ENCODE measurements at places on chromosomes 12 and 14.

GRCh38 chr12:68530965-68531364, 79.7 kb upstream of the RAP1B start:
- peak; percentile 7 for DNase-seq

GRCh38 chr14:74804219-74804825, 41.2 kb downstream of the YLPM1 start:
- DNase-seq = no peak

DNA sequence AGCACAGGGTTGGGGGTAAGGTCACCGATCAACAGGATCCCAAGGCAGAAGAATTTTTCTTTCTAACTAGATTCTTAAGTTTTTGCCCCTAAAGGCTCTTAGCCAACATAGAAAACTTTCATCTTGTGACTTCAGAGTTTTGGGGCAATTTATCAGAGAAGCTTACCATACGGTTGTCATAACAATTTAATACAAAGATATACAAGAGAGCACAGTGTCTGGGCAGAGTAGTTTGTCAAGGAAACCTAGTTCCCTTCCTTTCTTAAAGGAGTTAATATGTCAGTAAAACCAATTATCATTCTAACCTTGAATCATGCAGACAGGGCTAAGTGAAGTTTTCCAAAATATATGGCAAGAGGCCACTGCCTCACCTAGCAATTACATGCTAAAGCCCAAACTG, 18.4 kb downstream of the NR2C1 start:
- no peak for DNase-seq

DNA sequence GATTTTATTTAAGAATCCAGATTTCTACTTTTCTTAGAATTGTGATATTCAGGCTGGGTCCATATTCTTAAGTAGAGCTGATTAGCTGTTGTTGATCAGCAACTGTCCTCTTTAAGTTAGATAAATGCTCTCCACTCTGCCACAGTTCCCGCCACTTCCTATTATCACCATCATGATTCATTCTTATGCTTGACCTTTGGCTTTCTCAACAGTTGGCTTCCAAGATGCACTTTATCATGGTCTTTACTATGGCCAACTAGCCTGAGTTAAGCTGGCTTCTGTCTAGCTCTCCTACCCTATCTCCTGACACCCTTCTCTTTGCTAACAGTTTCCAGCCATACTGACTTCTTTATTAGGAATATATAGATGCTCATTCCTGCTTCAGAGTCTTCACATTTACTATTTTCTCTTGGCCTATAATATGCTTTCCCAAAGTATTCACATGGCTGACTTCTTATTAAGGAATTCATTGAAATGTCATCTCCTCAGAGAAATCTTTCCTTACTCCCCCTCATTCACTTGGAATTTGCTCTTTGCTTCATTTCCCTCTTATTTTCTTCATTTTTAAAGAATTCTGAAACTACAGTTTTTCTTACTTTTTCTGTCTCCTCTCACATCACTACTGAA, 149.0 kb upstream of the IGF1 start:
- DNase-seq = no peak

DNA sequence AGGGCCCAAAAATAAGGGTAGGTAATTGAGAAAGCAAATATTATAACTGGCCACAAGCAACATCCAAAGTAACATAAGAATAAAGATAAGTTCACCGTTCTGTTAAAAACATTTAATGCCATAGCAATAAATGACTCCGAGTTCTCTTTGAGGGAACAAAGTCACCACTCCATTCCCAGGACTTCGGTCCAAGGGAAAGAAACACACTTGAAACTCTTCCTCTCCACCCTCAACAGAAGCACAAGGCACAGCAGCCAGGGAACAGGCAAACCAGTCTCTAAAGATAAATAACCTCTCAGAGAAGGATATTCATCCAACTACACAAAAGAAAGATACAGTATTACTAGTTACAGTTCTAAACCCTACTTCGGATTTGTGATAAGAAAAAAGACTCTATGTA, 2.5 kb downstream of the SETD3 start:
- DNase-seq = no peak

DNA sequence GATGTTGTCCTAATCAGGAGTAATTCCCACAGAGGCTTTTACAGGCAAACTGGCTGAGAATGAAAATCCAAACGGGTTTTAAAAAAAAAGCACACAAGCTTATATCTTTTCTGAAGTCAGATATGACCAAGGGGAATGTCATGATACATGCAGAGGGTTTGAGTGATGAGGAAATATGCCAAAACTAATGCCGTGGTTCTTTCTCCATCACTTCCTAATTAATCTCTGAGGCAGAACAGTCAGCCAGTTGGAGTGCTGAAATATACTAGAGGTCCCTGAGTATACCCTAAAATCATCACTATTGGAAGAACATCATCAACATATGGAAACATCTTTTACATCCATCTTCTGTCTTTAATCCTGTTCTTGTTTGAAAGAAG, 160.8 kb upstream of the FAR2 start:
- DNase-seq = no peak

- DNase-seq = no peak
These were observed 666 bp downstream of the FMNL3 start for GRCh38 chr12:49706351-49707127.

DNA sequence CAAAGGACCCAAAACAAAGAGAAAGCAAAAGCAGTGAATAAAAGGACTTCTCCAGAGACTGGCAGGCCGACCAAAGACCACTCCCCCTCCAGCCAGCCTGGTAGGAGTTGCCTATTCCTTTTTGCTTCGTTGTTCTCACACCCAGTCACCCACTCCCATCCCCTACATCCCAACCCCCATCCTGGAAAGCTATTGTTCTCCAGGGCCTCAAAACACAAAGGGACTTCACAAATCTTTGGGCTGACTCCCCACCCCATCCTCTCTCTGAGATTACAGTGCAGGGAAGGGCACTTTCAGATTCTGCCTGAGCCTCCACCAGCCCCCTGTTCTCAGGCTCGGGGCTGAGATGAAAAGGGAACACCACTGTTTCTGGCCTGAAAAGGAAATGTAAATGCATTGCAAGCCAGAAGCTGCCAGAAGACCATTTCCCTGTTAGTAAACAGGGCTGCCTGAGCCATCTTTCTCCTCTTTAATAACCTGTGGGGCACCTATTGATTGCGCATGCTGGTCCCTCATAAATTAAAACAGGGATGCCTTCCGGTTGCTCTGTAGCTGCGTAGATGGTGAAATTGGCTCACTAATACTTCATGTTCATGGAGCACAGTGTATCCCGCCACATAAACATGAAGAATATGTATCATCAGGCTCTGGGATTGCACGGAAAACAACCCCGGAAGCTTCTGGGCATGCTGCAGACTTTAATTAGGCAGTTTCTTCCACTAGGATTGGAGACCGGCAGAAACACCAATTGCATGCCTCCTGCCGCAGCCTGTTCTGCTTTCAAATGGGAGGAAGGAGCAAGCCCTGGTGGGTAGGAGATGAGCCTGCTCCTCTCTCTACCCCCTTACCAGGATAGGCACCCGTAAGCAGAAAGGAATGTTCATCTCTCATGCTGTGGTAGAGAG, 130.3 kb upstream of the FUT8 start:
- no peak for DNase-seq

DNA sequence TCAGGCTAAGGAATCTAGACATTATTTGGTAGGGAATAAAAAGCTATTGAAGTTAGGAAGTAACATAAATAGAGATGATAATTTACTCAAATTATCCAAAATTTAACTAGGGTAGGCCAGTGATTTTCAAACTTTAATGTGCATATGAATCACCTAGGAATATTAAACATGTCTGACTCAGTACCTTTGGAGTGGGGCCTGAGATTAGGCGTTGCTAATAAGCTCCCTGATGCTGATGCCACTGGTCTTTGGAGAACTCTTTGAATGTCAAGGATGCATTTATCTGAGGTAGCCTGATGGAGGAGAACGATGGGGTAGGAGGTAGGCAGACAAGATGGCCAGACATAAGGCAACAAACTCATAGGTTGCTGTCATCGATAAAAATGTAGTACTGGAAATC, 33.2 kb downstream of the EFCAB11 start:
- DNase-seq = no peak

DNA sequence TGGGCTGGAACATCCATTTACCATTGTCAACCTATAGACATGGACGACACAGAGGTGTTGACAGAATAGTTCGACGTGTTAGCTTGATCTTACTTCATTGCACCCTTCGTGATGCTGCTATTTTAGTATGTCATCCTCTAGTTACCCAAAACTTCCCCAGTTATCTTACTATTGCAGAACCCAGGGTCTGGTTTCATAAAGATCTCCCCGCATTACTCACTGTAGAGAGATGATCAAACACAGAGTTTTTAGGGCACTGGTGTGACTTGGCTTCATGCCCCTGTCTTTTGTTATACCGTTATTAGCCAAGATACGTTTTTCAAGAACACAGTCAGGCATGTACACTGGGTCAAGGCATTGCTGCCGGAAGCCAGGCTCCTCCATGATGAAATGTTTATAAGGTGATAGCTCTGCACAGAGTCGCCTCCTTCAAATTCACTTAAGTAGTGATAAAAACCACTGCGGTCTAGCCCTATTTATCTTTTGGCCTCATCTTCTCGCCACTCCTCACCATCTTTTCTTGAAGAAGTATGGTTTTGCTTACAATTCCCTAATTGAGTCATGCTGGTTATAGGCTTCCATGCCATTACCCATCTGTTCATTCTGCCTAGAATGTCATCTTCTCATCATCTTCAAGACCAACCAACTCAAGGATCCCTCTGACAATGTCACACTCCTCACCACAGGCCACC, 1127.9 kb downstream of the VRK1 start:
- no peak for DNase-seq

DNA sequence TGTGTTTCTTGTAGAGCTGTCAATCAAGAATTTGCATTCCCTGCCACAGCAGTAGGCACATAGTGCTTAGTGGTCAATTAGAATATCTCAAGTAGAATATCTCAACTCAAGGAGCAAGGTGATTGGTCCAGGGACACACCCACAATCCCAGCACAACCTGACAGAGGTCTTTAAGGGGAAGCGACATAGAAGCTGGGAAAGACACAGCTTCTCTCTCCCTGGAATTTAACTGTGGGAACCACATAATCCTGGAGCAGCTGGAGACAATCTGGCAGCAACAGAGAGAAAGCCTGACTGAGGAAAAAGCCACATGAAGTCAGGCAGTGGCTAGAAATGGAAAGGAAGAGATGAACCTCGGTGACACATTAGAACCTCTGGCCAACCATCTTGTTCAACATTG, 85.7 kb upstream of the LMO3 start:
- no peak for DNase-seq

DNA sequence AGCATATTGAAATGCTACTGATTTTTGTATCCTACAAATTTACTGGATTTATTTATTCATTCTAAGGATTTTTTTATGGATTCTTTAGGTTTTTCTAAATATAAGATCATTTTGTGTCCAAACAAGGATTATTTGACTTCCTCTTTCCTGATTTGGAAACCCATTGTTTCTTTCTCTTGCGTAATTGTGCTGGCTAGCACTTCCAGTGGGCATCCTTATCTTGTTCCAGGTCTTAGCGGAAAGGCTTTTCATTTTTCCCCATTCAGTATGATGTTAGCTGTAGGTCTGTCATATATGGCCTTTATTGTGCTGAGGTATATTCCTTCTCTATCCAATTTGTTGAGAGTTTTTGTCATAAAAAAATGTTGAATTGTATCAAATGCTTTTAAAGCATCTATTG, 57.2 kb upstream of the RHOJ start:
- no peak for DNase-seq

- DNase-seq = no peak
These were observed 130.6 kb downstream of the MON2 start for GRCh38 chr12:62597253-62597652.

- DNase-seq = no peak
These were observed 4.3 kb upstream of the NIN start for GRCh38 chr14:50835280-50835679.

GRCh38 chr14:104221071-104221625, 82.8 kb downstream of the KIF26A start:
- DNase-seq = no peak

DNA sequence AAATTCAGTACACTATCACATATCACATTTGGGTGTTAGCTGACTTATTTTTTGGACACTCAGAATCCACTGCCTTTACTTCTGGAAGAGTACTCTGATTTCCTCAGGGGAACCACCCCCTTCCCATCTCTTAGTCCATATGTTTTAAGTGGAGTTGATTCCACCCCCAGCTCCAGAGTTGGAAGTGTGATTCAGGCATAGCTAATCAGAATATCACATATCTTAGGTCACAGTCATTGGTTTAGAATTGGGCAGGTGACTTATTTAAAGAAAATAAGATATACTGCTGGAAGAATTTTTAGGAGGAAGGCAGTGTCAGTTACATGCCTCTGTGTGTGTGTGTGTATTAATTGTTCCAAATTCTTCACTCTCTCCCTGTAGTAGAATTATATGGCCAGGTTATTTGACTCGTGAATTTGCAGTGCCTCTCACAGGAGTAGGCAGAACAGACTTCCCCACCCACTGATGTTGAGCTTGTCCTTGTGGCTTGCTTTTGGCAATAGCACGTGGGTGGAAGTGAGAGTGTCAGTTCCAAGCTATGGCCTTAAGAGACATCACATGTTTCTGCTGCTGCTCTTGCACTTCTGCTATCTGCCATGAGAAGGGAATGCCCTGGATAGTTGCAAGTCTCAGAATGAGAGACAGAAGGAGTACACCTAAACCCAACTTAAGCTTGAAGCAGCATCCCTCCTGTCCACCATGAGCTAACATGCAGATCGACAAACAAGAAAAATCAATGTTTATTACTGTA, 6.4 kb upstream of the GAS2L3 start:
- DNase-seq = no peak

DNA sequence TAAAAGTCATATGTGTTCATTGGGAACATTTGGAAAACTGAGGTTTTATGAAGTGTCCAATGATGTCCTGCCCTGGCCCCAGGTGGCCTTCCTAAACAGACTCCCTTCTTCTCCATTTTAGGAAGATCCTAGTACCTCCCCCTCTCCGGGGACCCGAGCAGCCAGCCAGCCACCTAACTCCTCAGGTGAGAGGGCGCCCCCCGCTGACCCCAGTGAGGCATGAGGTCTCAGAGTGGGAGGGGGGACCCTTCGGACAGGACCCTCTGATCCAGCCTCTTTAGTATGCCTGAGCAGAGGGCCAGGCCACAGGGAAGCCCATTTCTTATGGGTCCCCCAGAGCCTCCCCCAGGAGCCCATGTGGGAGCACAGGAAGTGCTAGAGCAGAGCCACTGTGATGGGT, 23.7 kb downstream of the DEGS2 start:
- DNase-seq = no peak

GRCh38 chr14:106062502-106063272, 536.3 kb downstream of the TMEM121 start:
- DNase-seq = no peak

- DNase-seq = no peak
These were observed 13.8 kb downstream of the RCOR1 start for GRCh38 chr14:102606296-102606695.

- DNase-seq = no peak
These were observed 110.5 kb upstream of the FUT8 start for GRCh38 chr14:65301862-65302539.

GRCh38 chr14:53949201-53949600, 7.4 kb downstream of the BMP4 start:
- DNase-seq = no peak

DNA sequence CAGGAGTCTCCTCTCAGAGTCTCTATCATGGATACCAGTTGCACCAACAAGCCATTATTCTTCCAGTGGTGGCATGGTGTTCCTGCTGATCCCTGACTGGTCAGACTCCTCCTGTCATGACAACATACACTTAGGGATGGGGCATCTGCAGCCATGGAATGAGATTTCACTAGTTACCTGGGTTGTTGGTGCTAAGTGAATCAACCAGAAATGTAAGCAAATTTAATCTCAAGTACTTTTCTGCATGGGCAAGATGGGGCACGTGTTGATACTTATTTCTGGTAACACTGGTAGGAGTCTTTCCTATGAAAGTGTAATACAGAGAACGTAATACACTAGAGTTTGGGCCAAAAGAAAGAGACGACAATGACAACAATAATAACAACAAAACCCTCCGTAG, 211.5 kb upstream of the FOXN3 start:
- no peak for DNase-seq
